ENCODE measurements at places on chromosomes 7 and 10. TPM values are rescaled to one million over a fixed set of nuclear protein-coding genes. Genes with fewer than 3 reads are reported as not detected.
A peak's percentile ranks its signal among the peaks of the same experiment; 100 is the strongest.

GRCh38 chr10:93288679-93289634, 193.2 kb downstream of the MYOF start:
- DNase-seq, result peak; percentile 20

GRCh38 chr7:47180516-47180826, 401.4 kb downstream of the TNS3 start:
- DNase-seq, result no peak

DNA sequence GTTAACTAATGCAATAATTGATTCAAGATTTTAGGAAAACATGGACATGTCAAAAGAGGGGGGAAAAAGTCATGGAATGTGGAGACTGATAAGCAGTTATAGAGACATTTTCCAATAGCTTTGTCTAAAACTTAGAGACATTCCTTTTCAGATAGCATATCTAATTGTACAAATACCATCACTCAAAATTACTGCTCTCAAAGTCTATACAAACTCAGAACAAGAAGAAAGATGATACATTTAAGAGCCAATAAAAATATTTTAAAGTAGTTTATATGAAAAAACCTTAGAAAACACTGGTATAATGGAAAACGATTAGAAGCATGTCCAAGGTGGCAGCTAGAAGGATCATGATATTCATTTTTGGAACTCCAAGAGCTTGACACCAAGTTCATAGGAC, 146.5 kb downstream of the DOCK4 start:
- DNase-seq, result no peak

- no peak for DNase-seq
Measured at GRCh38 chr7:106818736-106819135, 46.3 kb upstream of the PIK3CG start.

DNA sequence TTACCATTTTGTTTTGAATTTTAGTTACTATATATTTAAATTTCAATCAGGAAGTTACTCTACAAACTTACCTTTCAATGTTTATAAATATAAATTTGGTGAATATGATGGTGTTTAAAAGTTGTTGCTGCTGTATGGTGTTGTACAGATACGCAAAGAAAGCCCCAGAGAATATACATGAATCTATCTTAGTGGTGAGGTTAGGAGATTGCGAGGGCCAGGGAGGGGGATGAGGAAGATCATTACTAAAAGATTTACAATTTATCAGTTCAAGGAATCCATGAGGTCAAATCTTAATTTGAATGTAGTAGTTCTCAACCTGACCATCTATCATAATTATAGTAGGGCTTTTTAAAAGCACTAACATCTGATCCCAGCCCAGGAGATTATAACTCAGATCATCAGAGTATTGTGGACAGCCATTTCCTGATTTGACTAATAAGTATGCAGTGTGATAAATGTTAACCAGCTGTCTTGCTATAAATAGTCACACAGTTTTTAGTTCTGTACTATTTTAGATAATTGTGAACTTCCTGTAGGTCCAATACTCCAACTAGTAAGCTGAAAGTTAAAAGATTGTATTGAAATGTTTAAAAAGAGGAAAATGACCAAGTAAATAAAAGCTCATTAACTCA, 23.6 kb downstream of the FAM3C start:
- DNase-seq, result no peak

DNA sequence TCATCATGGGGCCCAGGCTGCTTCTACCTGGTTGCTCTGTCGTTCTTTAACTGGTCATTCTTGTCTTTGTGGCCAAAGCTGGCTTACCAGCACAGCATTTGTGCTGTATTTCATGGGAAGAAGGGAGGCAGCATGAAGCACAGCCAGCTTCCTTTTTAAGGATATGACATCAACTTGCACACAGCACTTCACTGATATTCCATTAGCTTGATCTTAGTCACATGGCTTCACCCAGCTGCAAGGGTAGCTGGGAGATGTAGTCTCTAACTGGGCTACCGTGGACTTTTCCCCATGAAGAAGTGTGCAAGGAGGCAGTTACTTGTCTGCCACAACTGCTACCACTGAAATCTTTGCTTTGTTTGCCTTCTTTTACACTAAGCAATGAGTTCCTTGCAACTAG, 525.2 kb downstream of the LRMDA start:
- DNase-seq, result no peak

DNA sequence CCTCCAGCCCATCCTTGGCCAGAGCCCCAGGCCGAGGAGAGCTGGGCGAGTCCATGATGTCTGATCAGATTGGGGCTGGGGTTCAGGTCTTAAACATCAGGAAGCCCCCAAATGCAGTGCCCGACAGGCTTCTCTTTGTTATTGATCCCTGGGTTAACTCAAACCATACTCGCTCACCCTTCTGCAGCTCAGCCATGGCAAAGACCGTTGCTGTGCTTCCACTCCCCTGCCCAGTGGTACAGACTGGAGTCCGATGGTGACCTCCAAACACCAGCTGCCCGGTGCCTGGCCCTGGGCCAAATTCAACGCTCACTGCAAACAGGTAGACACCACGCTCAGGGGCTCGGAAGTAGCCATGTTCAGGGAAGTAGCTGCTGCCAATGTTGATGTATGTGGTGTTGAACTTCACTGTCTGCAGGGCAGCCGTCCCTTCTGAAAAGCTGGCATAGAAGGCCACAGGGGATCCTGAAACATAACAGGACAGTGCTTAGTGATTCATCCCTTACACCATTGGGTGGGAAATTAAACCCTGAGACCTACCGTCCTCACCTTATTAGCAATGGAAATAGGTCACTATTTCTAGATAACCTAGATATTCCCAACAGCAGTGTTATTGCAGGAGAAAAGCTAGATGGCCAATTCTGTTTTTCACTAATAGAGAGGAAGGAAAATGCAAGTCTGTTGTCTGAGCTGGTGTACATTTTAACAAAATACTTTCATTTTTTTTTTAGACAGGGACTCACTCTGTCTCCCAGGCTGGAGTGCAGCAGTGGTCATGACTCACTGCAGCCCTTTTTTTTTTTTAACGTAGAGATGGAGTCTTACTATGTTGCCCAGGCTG, 20.5 kb downstream of the MMRN2 start:
- DNase-seq, result no peak

DNA sequence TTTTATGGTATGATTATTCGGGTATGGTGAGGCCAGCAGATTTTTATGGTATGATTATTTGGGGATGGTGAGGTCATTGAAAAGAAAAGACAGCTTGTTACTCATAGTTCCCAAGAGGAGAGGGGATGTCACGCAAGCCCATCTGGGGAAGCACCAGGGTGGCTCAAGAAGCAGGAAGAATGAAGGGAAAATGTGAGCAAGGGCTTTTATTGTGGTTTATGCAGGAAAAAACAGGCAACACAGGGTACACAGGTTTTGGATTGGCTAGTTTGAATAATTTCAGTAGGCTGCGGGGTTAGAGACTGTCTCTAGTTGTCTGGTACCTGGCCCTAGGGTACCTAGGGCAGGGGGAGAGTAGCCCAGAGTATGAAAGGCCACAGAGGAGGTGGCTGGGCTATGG, 26.8 kb upstream of the DGKI start:
- DNase-seq, result no peak

DNA sequence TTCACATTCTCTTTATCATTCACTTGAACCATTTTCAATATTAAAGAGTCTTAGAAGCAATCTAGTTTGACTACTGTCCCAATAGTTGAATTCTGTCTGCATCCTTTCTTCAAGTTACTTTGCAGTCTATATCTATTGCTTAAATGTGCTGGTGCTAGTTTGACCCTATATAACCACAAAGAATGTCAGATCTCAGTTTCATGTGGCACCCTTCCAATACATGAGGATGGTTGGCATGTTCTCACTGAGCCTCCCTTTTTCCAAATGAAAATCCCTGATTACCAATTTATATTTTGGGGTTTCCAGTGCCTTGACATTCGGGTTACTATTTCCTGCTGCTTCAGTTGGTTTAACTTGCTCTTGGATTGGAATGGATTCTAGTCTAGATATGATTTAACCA, 292.7 kb downstream of the EXOC4 start:
- DNase-seq, result no peak

GRCh38 chr7:77570330-77571011, 33.4 kb downstream of the PTPN12 start:
- no peak for DNase-seq

GRCh38 chr10:72132854-72133253, 44.5 kb upstream of the SPOCK2 start:
- no peak for DNase-seq

DNA sequence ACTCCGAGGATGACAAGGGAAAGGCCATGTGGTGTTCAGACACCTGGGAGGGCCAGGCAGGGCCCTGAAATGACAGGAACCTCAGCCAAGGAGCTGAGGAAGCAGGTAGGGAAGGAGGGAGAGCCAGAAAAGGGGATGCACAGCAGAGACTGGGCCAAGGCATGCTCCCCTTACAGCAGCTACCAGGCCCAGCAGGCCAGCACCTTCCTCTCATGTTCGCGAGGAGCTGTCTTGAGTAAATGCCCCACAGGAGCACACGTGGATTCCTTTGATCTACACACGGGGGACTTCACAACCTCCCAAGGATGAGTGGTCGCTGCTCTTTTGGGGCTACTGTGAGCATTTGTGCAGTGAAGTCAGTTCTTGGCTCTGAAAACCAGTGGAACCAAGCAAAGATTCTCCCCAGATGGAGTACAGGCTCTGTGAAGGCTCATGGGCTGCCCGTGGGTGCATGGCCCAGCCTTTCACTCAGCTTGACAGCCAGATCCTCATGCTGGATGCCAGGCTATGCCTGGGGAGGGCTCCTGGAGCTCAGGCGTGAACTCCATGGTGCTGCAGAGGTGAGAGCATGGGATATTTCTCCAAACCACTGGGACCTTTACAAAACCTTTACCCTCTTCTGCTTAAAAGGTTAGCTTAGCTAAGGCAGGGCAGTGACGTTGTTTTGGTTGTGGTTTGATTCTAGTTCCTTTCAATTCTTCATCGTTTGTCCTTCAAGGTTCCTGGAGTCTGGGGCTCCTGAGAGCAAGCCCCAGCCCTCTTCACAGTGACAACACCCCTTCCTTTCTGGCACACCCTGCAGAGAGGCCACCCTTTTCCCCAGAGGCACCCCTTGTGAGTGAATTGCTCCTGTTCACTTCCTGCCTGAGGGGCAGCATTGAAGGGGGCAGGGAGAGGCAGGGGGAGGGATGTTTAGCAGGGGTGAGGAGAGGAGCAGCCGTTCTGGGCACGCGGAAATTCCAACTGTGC, 74.2 kb upstream of the ZPBP start:
- DNase-seq, result peak; percentile 61

DNA sequence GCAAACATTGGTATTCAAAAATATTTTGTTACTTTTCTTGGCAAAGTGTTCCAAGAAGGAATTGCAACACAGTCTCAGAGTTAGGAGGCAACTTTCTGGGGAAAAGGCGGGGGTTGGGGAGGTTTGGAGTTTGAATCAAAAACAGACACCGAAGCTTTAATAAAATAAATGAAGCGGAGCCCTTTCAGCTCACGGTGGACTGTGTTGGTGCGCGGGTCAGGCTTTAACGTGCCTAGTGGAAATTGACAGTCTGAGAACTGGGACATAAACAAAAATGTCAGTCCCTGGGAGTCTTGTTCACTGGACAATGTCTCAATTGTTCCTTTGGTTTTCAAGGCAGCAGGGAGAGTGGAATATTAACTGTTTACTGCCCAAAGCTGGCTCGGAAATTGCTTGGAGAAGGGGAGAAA, 109.3 kb downstream of the TCF7L2 start:
- no peak for DNase-seq

DNA sequence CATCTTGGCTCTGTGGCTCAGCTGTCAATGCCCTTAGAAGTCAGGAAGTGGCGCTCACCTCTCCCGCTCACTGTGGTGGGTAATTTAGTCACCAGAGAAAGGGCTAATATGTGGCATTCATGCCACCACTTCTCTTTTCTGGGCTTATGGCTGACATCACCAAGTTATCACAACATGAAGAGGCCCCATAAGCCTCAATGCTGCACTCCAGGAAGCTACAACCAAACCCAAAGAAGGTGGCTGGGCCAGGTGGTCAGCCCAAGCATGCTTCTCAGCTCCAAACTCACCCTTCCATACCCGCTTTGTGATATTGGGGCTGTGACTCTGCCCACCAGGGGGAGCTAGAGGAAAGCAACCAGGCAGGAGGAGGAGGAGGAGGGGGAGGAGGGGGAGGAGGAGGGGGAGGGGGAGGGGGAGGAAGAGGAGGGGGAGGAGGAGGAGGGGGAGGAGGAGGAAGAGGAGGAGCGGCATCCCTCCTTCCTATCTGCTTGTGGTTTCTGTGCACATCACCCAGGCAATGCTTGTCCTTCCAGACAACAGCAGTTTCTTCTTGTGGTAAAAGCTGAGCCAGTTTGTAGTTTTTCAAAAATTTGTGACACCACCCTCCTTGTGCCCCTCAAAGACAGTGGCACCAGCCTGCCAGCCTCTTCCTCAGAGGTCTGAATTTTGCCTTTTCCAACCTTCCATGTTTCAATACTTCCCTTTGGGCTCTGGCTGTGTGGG, 42.1 kb downstream of the CYP26A1 start:
- DNase-seq, result peak; percentile 73

DNA sequence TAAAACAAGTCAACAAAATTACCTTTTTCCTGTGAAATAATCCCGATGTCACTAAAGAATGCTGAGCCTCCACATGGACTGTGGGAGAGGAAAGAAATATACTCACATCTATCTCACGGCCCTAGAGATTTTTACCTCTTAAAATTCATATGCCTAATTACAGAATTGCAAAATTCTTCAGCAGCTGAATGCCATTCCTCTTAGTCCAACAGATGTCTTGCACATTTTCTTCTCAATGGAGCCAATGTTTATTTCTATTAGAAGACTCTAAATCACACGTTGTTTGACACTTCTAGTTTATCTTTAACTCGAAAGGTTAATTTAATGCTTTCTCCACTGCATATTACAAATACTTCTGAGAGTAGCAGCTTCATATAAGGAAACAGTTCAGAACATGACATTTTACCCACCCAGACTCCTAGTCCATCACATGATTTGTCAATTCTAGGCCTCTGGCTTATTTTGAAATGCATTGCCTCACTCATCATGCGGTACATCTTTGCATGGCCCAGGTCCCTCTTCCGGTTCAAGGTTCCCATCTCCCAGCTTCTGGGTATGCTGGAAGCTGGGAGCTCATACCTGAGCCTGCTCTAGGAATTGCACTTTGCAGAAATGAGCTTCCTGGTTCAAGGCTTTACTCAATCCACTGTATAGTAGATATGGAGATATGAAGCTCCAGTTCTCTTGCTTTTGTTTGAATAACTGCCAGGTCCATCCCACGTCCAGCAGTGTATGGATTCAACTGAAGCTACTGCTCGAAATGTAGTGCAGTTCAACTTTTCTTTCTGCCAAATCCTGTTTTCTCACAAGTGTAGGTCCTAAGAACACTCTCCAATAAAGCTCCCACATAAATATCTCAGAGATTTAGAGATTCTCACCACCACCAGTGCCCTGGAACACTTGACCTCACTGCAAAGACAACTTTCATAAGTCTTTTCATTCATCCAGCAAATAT, 306.2 kb downstream of the GPR37 start:
- DNase-seq, result no peak

- no peak for DNase-seq
Measured at GRCh38 chr10:128122931-128123330, 3.3 kb downstream of the MKI67 start.

The DNA2 gene
- total RNA-seq, result 5.3 TPM

The FBXW4 gene
- 84.9 TPM for total RNA-seq

The NPFFR1 gene
- total RNA-seq, result not detected

The MSMB gene
- not detected for total RNA-seq

The PLEKHS1 gene
- total RNA-seq, result not detected

The PROSER2 gene
- total RNA-seq, result 1.7 TPM

The BZW2 gene
- total RNA-seq, result 26.9 TPM

The ZRANB1 gene
- 21.4 TPM for total RNA-seq

The MINDY4 gene
- total RNA-seq, result 1.4 TPM

The LLCFC1 gene
- total RNA-seq, result not detected

The LRRC18 gene
- not detected for total RNA-seq
